ENCODE measurements at places on chromosomes 6 and 20. TPM values are rescaled to one million over a fixed set of nuclear protein-coding genes. Genes with fewer than 3 reads are reported as not detected.

The SIRPD gene
- not detected for polyA plus RNA-seq

DNA sequence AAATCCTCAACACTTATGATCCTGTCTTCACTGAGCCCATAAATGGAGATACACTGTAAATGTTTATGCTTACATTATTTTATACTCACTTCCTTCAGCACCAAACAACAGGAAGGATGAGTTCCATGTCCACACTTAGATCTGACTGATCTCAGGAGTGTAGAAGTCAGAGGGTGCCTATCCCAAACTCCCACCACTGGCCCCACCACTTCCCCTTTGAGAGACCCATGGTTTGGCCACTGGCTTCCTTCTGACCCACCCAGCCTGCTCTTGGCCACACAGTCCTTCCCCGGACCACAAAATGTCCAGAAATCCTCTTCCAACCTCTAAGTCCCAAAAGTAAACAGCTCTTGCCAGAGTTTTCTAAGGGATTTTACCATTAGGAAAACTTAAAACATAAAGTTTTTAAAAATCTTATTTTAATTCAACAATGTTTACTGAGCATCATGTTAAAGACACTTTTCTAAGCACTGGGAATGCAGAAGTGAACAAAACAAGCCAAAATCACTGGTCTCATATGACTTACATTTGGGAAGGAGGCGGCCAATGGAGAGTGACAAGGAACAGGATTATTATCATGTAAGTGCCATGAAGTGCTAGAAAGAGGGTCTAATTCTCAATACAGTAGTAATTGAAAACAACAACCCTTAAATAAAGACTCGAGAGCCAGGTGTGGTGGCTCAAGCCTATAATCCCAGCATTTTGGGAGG is 103.8 kb downstream of the NRSN1 start:
- DNase-seq = no peak

DNA sequence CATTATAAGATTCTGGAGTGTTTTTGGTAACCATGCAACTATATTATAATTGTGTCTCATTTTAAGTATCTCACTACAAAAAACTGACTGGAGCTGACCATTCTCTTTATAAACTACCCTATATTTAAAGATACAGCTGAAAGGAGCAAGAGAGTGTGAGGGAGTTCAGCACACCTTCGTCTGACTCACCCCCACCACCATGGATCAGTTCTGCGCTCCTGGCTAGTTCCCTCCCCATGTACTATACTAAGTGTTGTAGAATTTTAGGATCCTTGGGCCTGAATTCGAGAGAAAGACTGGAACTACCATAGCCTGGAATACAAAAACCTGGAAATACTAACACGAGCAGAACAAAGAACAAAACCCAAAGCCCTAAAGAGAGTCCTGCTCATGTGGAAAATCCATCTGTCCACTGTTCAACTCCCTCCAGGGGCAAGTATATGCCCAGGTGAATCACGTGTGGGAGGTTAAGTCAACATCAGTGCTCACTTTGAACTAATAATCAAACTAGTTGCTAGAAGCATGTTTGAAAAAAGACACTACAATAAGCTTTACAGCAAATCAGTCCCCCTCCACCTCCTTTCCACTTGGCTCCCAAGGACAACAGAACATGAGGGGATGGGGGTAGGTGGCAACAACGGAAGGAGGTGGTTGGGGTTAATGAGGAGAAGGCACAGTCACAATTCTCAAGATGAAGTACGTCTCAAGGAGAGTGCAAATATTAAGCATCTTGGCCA is 46.8 kb downstream of the ELOVL5 start:
- DNase-seq = no peak

DNA sequence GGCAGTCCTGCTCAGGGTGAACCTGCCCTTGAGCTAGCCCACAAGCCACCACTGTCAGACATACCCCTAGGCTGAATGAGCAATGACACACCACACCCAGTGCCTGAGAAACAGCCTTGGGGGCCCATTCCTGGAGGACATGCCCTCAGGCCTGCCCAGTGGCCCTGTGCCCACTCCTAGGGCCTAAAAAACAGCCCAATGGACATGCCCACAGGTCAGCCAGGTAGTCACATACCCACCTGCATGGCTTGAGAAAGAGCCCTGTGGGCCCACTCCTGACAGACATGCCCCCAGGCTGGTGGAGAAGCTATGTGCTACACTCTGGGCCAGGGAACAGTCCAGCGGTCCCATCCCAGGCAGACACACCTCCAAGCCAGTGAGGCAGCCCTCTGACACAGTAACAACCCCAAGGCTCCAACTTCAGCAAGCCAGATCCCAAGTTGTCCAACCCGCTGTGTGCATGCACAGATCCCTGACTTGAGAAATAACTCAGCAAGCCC is 491.1 kb downstream of the KIF16B start:
- DNase-seq = no peak

GRCh38 chr6:108368431-108369030 is 73.7 kb downstream of the AFG1L start:
- no peak for DNase-seq

The CGA gene
- polyA plus RNA-seq = not detected

- no peak for DNase-seq
Measured at GRCh38 chr6:169316651-169317050, 63.0 kb upstream of the THBS2 start.

The CCN6 gene
- polyA plus RNA-seq = not detected

GRCh38 chr6:51651132-51651817 is 436.1 kb downstream of the PKHD1 start:
- DNase-seq = no peak

The BCKDHB gene
- polyA plus RNA-seq = 17.4 TPM

The PGC gene
- polyA plus RNA-seq = not detected

DNA sequence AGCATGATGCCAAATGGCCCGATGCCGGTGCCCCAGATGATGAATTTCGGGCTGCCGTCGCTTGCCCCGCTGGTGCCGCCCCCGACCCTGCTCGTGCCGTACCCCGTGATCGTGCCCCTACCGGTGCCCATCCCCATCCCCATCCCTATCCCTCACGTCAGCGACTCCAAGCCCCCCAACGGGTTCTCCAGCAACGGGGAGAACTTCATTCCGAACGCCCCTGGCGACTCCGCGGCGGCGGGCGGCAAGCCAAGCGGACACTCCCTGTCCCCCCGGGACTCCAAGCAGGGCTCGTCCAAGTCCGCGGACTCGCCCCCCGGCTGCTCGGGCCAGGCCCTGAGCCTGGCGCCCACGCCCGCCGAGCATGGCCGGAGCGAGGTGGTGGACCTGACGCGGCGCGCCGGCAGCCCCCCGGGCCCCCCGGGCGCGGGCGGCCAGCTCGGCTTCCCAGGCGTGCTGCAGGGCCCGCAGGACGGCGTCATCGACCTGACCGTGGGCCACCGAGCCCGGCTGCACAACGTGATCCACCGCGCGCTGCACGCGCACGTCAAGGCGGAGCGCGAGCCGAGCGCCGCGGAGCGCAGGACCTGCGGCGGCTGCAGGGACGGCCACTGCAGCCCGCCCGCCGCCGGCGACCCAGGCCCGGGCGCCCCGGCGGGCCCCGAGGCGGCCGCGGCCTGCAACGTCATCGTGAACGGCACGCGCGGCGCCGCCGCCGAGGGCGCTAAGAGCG is 144.6 kb downstream of the SOBP start:
- DNase-seq = no peak

The BNIP5 gene
- not detected for polyA plus RNA-seq

Measured in CD4-positive, CD25-positive, alpha-beta regulatory T cell (primary cell).